ENCODE measurements at places on chromosomes 3 and 15. TPM values are rescaled to one million over a fixed set of nuclear protein-coding genes. Genes with fewer than 3 reads are reported as not detected.

GRCh38 chr3:179706233-179706632 lies 53.4 kb downstream of the USP13 start:
- H3K27me3 ChIP-seq, result no peaks in the 10 kb centered on the region
- H3K4me3 ChIP-seq, result no peak overlapping the region
- H3K27ac ChIP-seq, result no peak overlapping the region

- no peaks in the 10 kb centered on the region for H3K36me3 ChIP-seq
- H3K27me3 ChIP-seq, result no peaks in the 10 kb centered on the region
- H3K4me3 ChIP-seq, result no peak overlapping the region
- DNase-seq, result no peak
- H3K27ac ChIP-seq, result no peak overlapping the region
These were observed 115.9 kb downstream of the NEK11 start for GRCh38 chr3:131142580-131142979.

ZNF445 gene
- total RNA-seq, result 32.2 TPM

DNA sequence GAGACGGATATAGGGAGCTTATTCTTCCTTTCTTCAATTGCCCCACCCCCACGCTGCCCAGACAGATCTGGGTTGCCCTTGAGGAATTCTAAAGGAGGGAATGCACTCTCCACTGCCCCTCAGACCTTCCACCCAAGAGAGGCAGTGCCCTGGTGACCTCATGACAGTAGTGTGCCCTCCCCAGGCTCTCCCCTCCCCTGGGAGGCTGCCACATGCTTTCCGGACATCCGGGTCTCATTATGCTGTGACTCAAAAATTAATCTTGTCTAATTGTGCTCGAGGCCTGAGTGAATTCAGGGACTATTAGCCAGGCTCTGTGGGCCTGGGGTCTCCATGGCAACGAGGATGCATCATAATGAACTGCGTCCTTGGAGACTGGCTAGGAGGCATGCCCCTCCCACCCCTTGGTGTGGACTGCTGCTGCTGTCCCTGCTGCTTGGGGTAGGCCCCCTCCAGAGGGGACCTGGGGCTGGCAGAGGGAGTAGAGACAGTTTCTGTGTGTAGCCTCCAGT lies 20.8 kb downstream of the CORO2B start:
- no peak overlapping the region for H3K27ac ChIP-seq
- no peak for DNase-seq
- no peak overlapping the region for H3K4me3 ChIP-seq
- peaks cover 11% of the 10 kb centered on the region for H3K27me3 ChIP-seq
- H3K4me1 ChIP-seq, result no peaks in the 10 kb centered on the region

DNA sequence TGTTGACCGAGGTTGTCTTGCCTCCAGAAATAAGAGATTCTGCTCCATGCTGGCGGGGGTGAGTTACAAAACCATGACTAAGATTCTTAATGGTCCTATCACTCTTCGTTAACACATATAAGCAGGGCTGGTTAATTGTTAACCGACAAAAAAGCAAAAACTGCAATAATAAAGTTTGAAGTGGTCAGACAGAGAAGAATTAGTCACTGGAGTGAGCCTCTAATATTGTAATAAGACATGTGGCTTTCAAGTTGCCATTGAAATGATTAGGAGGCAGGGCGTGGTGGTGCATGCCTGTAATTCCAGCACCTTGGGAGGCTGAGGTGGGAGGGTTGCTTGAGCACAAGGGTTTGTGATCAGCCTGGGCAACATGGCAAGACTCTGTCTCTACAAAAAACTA lies 78.4 kb upstream of the NR2F2 start:
- H3K36me3 ChIP-seq, result no peaks in the 10 kb centered on the region
- no peak overlapping the region for H3K27ac ChIP-seq
- H3K4me3 ChIP-seq, result no peak overlapping the region
- H3K4me1 ChIP-seq, result no peaks in the 10 kb centered on the region
- DNase-seq, result no peak
- peaks cover 7% of the 10 kb centered on the region for H3K27me3 ChIP-seq

PTH1R gene
- total RNA-seq, result not detected

CTDSPL2 gene
- total RNA-seq, result 78.0 TPM

DNA sequence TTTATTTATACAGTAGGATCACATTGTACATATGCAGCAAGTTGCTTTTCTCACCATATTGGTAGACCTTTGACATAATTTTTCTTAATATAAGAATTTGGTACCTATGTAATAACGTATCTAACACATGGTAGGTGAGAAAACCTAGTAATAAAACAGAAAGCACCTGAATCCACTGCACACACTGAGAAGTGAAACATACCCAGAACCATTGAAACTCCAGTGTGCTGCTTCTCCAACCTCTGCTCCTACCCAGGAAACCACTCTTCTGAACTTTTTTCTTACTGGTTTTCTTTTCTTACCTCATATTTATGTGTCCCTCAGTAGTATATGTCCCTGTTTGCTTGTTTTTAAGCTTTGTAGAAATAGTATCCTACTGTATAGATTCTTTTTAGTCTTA lies 293.0 kb downstream of the UBE2E2 start:
- no peaks in the 10 kb centered on the region for H3K4me1 ChIP-seq
- H3K36me3 ChIP-seq, result peaks cover 5% of the 10 kb centered on the region
- no peak for DNase-seq
- no peaks in the 10 kb centered on the region for H3K27me3 ChIP-seq
- H3K4me3 ChIP-seq, result no peak overlapping the region
- no peak overlapping the region for H3K27ac ChIP-seq

GOLGA6B gene
- total RNA-seq, result not detected

ZIC1 gene
- not detected for total RNA-seq

DNA sequence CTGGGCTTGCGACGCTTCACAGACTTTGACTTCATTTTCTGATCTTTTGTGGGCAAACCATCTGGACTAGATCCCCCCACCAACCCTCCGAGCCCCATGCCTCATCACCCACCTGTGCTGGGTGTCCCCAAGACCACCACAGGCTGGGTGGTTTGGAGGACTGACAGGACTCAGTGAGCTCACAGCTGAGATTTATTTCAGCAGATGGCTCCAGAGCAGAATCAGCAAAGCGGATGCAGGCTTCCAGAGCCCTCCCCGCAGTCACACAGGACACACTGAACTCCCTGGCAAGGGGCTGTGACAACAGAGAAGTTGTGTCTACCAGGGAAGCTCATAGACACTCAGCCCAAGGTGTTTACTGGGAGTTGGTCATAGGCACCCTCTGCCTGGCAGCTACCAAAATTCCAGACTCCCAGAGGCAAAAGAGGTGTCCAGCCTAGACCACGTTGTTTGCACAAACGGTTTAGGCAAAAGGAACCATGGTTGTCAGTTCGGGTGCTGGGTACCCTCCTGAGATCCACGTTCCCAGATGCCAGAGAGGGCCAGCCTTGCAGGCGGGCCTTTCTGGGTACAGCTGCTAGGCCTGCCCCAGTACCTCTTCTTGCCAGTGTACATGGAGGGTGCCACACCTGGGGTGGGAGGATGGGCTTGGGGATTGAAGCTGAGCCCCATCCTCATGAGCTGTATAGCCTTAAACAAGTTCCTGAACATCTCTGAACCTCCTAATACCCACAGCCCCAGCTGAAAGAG lies 170.3 kb downstream of the NSMCE3 start:
- H3K4me3 ChIP-seq, result no peak overlapping the region
- peaks cover 2% of the 10 kb centered on the region for H3K4me1 ChIP-seq
- H3K36me3 ChIP-seq, result peaks cover 17% of the 10 kb centered on the region
- no peak overlapping the region for H3K27ac ChIP-seq

GRCh38 chr3:78481050-78481449 lies 1286.7 kb downstream of the ROBO1 start:
- DNase-seq, result no peak
- no peaks in the 10 kb centered on the region for H3K27me3 ChIP-seq
- no peak overlapping the region for H3K27ac ChIP-seq
- no peak overlapping the region for H3K4me3 ChIP-seq
- no peaks in the 10 kb centered on the region for H3K36me3 ChIP-seq

GRCh38 chr3:9279966-9280365 lies 30.5 kb upstream of the SRGAP3 start:
- H3K27ac ChIP-seq, result no peak overlapping the region
- no peak overlapping the region for H3K4me3 ChIP-seq
- no peak for DNase-seq
- peaks cover 6% of the 10 kb centered on the region for H3K36me3 ChIP-seq

GPR62 gene
- not detected for total RNA-seq

DNA sequence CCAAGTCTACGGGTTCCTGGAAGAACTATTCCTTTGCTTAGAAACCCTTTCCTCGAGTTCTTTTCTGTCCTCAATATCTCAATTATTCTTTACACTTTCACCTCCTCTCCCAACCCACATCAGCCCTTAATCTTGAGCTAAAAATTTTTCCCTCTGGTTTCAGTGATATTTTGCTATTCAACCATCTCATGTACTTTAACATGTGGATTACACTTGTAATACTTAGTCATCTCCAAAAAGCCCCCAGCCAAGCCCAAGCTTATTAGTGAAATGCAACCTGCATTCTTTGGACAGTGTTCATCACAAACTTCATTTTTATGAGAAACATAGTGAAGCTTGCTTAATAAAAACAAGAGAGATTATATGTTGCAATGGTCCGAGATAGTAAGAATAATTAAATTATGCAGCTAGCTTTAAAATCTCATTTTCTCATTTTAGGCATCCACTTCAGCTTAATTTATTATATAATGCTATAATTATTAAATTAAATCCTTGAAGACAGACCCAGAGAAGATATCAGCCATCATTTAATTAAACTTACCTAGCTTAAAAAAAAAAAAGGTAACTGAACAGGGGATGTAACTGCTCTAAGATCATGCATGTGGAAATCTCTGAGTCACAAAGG lies 534.5 kb upstream of the TBL1XR1 start:
- no peaks in the 10 kb centered on the region for H3K36me3 ChIP-seq
- no peak overlapping the region for H3K4me3 ChIP-seq
- no peak for DNase-seq

CTXND1 gene
- not detected for total RNA-seq

GRCh38 chr15:62771234-62771633 lies 271.3 kb upstream of the TPM1 start:
- no peaks in the 10 kb centered on the region for H3K36me3 ChIP-seq
- no peak overlapping the region for H3K4me3 ChIP-seq
- H3K27ac ChIP-seq, result no peak overlapping the region
- DNase-seq, result no peak
- no peaks in the 10 kb centered on the region for H3K27me3 ChIP-seq
- H3K4me1 ChIP-seq, result no peaks in the 10 kb centered on the region

DNA sequence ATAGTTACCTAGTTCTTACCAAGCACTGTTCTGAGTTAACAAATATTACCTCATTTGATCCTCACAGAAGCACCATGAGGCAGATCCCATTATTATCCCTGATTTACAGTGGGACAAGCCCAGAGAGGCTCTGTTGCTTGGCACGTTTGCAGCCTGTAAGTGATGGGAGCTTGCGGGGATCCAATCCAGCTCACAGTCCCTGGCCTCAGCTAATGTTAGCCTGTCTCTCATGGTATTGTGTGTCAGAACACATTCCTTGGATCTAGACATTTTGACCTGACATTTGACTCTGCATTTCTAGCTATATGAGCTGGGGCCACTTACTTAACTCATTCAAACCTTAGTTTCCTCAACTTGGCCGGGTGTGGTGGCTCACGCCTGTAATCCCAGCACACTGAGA lies 246.9 kb upstream of the LRTM1 start:
- no peaks in the 10 kb centered on the region for H3K36me3 ChIP-seq
- DNase-seq, result no peak
- H3K27ac ChIP-seq, result no peak overlapping the region
- H3K4me1 ChIP-seq, result no peaks in the 10 kb centered on the region

SERPINI2 gene
- total RNA-seq, result not detected

CSPG4 gene
- not detected for total RNA-seq

- no peaks in the 10 kb centered on the region for H3K27me3 ChIP-seq
- no peak overlapping the region for H3K4me3 ChIP-seq
- no peaks in the 10 kb centered on the region for H3K4me1 ChIP-seq
- H3K36me3 ChIP-seq, result no peaks in the 10 kb centered on the region
- no peak overlapping the region for H3K27ac ChIP-seq
- DNase-seq, result no peak
These were observed 156.8 kb downstream of the LRTM1 start for GRCh38 chr3:54771050-54771449.

GRCh38 chr3:71763426-71763825 lies 9.8 kb downstream of the GPR27 start:
- no peak overlapping the region for H3K4me3 ChIP-seq
- no peak for DNase-seq
- no peaks in the 10 kb centered on the region for H3K36me3 ChIP-seq
- H3K4me1 ChIP-seq, result no peaks in the 10 kb centered on the region
- no peak overlapping the region for H3K27ac ChIP-seq

- H3K27me3 ChIP-seq, result peaks cover 2% of the 10 kb centered on the region
- DNase-seq, result no peak
- H3K4me1 ChIP-seq, result peaks cover 3% of the 10 kb centered on the region
- H3K36me3 ChIP-seq, result no peaks in the 10 kb centered on the region
- no peak overlapping the region for H3K27ac ChIP-seq
These were observed 23.9 kb upstream of the HEG1 start for GRCh38 chr3:125079675-125080045.

- no peaks in the 10 kb centered on the region for H3K27me3 ChIP-seq
- peaks cover 2% of the 10 kb centered on the region for H3K36me3 ChIP-seq
- no peak overlapping the region for H3K27ac ChIP-seq
- no peak overlapping the region for H3K4me3 ChIP-seq
- no peaks in the 10 kb centered on the region for H3K4me1 ChIP-seq
These were observed 162.4 kb upstream of the LRRN1 start for GRCh38 chr3:3636815-3637214.

- H3K27me3 ChIP-seq, result no peaks in the 10 kb centered on the region
- peak overlapping the region; percentile 95 for H3K27ac ChIP-seq
- no peak for DNase-seq
- peak overlapping the region; percentile 100 for H3K4me3 ChIP-seq
- peaks cover 36% of the 10 kb centered on the region for H3K4me1 ChIP-seq
- H3K36me3 ChIP-seq, result no peaks in the 10 kb centered on the region
These were observed 878 bp upstream of the RAD51 start for GRCh38 chr15:40693904-40694687.

DNA sequence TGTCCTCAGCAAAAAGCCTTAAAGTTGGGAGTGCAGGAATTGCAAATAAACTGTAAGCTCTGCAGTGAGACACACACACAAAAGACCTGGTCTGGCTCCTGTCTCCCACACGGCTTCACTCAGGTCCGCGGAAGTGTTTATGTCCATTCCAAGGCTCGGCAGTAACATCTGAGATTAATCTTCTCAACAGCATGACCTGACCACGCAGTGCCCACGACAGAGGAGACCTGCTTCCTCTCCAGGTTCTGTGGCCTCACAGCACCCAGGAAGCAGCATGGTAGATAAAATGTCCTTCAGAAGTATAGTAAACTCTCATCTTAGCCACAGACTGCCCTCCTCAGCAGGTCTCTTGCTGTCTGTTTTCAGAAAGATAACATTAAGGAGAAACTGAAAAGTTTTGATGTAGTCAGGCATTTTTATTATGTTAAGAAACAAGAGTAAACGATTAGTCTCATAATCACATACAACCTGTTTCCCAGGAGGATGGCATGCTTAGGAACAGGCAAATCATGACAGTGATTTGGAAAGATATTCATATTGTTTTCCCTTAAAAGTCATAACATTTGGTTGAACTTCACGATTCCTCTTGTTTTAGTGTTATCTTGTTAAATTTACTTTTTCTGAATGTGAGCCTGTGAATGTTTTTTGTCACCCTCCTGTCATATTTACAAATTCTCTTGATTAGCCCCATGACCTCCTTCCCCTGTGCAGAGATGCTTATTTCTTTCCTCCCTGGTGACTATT lies 34.6 kb downstream of the CD200R1L start:
- no peak overlapping the region for H3K4me3 ChIP-seq
- H3K36me3 ChIP-seq, result no peaks in the 10 kb centered on the region
- H3K4me1 ChIP-seq, result peaks cover 19% of the 10 kb centered on the region
- no peaks in the 10 kb centered on the region for H3K27me3 ChIP-seq

GRCh38 chr3:133410191-133410892 lies 10.5 kb downstream of the BFSP2 start:
- H3K27ac ChIP-seq, result no peak overlapping the region
- no peaks in the 10 kb centered on the region for H3K27me3 ChIP-seq
- no peaks in the 10 kb centered on the region for H3K36me3 ChIP-seq
- DNase-seq, result no peak
- H3K4me3 ChIP-seq, result no peak overlapping the region
